DMS53 (cell line): ENCODE measurements at places on chromosomes 3 and 15.

DNA sequence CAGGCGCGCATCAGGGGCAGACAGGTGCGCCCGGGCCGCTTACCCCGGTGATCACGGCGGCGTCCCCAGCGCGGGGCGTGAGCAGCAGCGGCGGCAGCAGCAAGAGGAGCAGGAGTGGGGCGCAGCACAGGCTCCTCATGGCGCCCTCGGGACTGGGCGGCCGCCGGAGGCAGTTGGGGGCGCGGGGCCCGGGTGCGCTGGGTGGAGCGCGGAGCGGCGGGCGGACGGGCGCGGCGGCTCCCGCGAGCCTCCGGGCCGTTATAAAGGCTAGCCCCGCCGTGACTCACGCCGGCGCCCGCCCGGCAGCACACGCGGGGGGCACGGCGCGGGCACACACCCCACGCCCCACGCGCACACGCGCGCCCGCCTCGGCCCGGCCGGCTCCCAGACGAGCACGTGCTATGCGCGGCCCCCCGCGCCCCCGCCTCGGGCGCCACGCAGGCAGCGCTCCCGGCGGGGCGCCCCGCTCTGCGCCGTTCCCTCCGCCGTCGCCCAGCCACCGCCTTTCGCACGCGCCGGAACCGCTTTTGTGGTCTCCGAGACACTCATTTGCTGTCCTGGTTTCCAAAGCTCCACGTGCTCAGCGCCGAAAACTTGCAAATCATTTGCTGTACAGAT, at the start of gene PROK2:
PROK2 (minus strand) TSS at position 235 of the 618 bp plus-strand sequence; CDS start at position 139, 96 bp downstream.
- DNase-seq, result peak; percentile 19

DNA sequence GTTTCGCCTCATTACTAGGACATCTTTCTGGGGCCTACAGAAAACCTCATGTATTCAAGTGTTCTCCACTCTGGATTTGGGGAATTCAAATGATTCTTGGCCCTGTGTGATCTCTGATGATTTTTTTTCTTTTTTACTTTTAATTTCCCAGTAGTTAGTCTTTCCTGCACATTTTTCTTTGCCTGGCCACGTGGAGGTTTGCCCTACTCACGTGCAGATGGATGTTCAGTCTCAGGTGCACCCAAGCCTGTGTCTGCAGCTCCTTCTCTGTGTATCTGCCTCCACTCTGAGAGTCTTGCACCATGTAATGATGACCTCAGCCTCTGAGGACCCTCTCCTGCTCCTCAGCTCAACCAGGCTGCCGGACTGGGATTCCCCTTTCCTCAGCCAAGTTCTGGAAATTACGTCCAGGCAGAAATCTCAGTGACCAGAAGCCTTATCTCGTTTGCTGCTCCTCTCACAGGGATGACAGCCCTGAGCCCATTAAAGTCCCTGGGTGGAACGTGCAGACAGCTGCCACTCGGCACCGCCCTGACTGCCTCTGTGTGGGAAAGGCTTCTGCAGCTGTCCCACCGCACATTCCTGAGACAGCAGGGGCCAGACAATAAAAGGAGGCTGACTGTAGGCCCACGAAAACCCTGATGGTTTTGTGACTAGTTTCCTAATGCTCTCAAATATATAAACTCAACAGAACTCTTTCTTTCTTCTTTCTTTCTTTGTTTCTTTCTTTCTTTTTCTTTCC, 31.4 kb upstream of the GABRB3 start:
- no peak for DNase-seq

DNA sequence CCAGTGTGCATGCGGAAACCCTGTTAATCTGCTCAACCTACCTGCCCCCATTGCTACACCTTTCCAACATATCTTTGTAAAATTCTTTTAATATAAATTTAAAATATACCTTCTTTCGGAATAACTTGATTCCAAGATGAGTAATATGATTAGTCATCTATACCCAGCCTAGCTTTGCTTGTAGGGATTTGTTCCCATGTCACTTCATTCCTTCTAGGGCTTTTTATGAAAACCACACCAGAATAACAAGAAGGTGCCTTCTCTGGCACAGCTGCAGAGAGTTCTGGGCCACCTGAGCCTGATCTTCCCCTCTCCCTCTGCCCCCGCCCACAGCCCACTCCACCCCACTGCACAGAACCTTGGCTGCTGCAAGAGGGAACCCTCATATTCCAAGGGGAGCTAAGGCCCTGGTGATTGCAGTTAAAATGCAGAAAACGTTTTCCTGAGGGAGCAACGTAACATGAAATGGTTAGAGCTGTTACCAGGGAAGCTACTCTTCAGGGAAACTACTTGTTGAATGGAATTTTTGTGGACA, 38.6 kb upstream of the HACD2 start:
- DNase-seq, result no peak

DNA sequence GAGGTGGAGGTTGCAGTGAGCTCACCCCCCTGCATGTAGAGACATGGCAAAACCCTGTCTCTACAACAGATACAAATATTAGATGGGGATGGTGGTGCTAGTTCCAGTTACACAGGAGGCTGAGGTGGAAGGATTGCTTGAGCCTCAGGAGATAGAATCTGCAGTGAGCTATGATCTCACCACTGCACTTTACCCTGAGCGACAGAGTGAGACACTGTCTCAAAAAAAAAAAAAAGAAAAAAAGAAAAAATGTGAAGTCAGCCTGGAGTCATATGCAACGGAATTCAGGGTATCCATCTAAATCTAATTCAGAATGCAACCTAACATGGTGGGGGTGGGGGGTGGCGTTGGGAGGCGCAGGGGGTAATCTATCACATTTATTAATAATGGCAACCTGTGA, 37.1 kb upstream of the NR2F2 start:
- no peak for DNase-seq

GRCh38 chr15:88247914-88248313, 8.6 kb downstream of the NTRK3 start:
- no peak for DNase-seq

DNA sequence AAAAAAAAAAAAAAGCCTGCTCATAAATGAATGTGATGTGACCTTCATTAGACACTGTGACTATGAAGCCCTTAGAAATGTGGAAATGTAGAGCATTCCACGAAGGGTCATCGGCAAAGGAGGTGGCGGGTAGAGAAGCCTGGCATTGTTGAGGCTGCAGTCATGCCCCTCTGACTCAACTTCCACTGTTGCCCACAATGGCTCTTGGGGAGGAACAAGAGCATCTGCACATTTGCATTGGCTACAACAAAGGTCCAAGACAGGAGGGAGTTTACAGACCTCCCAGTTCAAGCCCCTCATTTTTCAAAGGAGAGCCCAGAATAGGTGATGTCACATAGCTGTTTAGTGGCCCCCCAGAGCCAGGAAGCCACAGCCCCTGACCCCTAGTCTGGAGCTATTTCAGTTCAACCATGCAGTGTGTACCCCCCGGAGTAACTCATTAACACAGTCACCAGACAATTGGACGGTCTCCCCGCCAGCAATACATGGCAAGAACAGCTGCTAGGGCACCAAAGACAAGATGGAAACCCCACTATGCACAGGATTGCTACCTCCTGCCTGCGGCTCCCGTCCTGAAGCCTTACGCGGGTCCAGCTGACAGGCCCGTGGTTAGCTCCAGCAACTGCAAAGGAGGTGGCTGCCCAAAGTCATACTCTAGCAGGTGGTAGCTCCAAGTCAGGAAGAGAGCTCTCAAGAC, 56.2 kb downstream of the SH3BP5 start:
- DNase-seq, result no peak
